ENCODE measurements at places on chromosomes 12 and 14.

GRCh38 chr14:92939699-92940098 is 16.7 kb downstream of the CHGA start:
- no peak for DNase-seq

DNA sequence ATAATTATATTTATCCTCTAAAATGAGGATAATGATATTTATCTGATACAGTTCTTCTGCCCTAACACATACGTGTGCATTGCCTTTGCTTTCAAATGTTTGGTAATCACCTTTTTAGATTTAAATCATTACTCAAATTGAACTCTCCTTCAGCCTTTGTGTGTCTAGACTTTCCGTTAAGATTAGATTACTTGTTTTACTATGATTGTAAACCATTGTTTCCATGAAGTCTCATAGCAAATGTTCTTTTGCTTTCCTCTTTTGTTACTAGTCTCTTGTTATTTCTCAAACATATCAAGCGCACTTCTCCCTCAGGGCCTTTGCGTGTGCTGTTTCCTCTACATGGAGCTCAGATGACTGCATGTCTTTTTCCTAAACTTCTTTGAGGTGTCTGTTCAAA is 63.7 kb downstream of the ETV6 start:
- no peak for DNase-seq

DNA sequence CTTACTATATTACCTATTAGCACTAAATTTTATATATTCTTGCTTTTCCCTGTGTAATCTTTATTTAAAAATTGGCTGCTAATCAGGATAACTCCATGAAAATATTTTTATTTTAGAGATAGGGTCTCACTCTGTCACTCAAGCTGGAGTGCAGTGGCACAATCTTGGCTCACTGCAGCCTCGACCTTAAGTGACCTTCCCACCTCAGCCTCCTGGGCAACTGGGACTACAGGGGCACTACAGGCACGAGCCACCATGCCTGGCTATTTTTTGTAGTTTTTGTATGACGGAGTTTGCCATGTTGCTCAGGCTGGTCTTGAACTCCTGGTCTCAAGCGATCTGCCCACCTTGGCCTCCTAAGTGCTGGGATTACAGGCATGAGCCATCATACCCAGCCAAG is 32.4 kb upstream of the VCPKMT start:
- no peak for DNase-seq

- no peak for DNase-seq
Observed at GRCh38 chr14:28975084-28975483, 208.5 kb downstream of the FOXG1 start.

- DNase-seq = no peak
Observed at GRCh38 chr12:95997911-95998510, 1.9 kb upstream of the HAL start.

GRCh38 chr14:68757618-68758081 is 35.2 kb downstream of the ZFP36L1 start:
- DNase-seq = no peak

All from stimulated activated CD8-positive, alpha-beta memory T cell treated with anti-CD3 and anti-CD28 coated beads, Interleukin-7, amount 100 ng/mL, for 1 hour (primary cell).